ENCODE measurements at places on chromosomes 6 and 20.
A peak's percentile ranks its signal among the peaks of the same experiment; 100 is the strongest.

- no peak for DNase-seq
Observed at GRCh38 chr20:45518282-45518681, 2.9 kb upstream of the SPINT3 start.

DNA sequence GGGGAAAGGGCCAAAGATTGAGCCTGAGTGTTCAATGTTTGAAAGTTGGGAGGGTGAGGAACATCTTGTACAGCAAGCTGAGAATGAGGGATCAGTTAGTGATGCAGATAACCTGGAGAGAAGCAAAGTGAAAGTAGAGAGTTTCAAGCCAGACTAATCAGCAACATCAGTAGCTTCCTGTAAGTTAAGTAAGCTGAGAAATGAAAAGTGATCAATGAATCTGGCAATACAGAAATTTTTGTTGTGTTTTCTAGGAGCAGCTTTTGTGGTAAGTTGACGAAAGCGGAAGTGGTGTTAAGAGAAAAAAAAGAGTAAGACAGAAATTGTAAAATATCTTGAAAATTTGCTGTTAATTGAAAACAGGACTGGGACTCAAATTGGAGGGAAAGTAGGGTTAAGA is 855.5 kb upstream of the MAP3K7 start:
- DNase-seq: no peak

- DNase-seq: no peak
Observed at GRCh38 chr6:378958-379409, 12.6 kb upstream of the IRF4 start.

DNA sequence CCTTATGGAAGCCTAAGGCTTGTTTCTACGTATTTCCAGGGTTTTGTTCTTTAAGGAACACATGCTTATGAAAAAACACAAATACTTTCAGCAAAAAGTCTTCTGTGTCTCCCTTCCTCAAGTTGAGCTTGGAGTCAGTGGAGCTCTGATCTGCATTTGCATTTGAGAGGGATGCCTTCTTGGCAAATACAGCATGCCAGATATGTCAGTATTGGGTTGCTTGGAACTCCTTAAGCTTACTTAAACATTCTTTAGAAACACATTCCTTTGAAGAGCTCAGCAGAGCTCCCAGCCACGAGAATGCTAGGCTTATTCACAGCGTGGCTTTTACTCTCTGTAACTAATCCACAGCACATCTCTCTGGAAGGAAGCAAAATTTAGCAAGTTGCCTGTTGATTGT is 68.3 kb downstream of the ANKRD6 start:
- DNase-seq: no peak

GRCh38 chr6:79632580-79632979 is 1.5 kb downstream of the SH3BGRL2 start:
- no peak for DNase-seq

DNA sequence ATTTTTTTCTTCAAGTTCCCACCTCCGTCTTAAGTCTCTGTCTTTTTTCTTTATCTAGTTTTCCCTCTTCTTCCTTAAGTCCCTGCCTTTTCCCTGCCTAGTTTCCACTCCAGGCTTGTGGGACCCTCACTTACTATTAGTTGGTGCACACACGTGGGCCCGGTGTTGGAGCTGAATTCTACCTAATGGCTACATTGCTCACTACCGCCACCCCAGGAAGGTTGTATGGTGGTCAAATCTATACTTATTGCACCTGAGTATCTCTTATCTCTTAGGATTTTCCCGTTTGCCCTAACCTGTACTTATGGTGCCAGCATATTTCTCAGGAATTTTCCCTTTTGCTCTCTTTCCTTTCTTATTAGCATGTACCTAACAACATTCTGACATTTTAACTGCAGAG is 692.8 kb downstream of the EPM2A start:
- no peak for DNase-seq

GRCh38 chr6:163823577-163823976 is 409.1 kb downstream of the QKI start:
- DNase-seq: no peak

DNA sequence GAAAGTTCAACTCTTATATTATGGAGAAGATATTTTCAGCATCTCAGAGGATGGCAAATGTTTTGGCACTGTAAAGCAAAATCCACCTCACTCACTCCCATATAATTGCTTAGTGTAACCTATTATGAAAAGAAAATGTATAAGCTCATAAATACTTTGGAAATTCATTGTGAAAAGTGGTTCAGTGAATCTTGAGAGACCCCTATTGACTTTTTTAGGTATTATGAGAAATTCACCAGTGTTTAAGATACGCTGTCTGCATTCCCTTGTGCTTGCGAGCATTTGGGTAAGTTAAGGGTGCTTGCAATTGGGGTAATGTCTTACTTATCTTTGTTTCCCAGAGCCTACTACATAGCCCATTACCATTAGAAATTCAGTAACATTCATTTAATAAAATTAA is 66.3 kb upstream of the BMP5 start:
- DNase-seq: no peak

DNA sequence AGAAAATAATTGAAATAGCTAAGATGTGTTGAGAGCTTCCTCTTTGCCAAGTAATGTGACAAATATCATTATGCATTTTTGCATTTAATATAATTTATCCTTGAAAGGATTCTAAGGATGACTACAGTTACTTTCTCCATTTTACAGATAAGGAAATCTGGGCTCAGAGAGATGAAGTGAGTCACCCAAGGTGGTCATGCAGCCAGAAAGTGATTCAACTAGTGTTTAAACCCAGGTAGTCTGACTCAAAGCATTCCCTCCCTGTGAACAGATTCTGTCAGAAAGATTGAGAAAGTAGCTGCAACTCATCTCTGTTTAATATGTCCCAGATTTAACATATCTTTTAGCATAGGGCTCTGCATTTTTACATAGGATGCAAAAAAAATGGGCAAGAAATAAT is 28.1 kb downstream of the NRSN1 start:
- no peak for DNase-seq

DNA sequence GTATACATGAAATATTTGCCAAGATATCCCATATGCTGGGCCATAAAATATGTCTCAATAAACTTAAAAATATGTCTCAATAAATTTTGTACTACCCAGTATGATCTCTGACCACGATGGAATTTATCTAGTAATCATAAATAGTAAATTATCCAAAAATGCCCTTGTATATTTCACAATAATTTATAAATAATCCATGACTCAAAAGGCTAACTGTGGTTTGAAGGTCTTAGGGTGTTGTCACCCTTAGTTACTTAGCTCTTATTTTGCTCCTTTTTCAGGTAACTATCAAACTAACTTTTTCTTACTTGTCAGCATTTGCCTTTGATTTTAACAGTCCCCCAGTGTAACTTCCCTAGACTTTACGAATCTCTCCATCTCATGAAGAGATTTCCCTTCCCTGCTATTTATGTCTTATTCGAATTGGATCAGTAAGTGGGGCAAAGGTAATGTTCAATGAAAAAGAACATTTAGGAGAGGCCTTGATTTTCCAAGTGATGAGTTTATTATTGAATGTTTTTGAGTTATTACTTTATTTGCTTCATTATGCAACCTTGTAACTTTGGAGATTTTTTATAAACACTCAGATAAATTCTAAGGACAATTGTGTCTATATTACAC is 109.0 kb upstream of the THBS2 start:
- DNase-seq: no peak

GRCh38 chr6:104711371-104711770 is 148.3 kb downstream of the HACE1 start:
- DNase-seq: no peak

DNA sequence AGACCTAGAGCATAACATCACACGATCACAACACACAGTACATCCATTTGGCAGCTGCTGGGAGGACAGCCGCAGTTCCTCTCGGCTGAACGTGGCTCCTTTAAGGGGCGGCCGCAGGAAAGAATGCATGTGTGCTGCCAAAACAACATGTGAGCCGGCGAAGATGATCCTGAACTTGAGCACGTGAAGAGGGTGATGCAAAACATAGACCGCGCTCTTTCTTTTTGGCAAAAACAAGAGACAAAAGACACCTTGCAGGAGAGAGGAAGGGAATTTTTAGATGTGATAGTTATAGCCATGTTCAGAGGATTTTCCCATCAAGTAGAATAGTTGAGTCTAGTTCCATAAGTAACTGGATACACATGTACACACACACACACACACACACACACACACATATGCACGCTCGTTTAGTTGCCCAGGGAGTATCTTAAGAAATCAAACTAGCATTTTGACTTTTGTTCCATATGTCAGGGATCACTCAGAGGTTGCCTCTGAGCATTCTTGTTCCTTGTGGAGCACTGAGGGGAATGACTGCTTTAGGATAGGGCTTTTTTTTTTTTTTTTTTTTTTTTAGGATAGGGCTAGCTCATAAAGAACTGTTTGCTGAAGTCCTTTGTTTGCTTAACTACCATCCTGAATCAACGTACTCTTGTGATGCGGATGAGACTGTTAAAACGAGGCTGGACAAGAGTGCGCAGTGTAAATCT is 21.7 kb upstream of the RANBP9 start:
- DNase-seq: peak; percentile 75

DNA sequence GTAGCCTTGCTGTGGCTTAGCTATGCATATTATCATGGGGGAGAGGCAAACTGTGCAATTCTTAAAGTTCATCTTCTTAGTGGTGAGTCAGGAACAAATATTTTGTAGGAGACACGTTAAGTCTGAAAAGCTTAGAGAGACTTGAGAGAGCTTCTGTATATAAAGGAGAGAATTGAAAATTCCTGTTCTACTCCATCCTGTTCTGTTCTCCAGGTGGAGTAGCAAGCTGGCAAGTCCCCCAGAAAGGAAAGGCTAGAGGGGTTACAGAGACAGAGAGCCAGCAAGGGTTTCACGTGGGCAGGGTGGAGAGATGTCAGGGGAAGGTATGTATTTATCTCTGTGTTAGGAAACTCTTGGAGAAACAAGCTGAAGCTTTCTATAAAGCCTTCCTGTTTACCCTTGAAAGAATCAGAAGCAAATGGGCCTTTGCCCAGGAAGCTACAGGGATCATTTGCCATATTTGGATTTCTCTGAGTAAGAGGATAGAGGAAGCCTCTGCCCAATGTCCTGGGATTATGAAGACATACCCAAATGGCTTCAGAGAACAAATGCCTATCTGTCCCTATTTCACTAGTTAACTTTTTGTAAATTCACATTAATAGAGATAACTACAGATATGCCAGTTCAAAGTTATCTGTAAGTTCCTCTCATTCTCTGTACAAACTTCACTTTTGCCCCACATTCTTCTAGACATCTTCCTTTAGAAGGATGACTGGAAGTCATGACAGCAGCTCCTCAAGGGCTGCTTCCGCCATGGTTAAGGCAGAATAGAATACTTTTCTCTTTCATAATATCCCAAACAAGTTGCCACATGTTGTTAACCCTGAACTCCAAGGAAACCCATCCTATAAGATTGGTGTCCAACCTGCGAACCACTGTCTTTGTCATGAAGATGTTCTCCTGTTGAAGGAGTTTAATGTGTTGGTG is 126.7 kb upstream of the NEDD9 start:
- DNase-seq: no peak

DNA sequence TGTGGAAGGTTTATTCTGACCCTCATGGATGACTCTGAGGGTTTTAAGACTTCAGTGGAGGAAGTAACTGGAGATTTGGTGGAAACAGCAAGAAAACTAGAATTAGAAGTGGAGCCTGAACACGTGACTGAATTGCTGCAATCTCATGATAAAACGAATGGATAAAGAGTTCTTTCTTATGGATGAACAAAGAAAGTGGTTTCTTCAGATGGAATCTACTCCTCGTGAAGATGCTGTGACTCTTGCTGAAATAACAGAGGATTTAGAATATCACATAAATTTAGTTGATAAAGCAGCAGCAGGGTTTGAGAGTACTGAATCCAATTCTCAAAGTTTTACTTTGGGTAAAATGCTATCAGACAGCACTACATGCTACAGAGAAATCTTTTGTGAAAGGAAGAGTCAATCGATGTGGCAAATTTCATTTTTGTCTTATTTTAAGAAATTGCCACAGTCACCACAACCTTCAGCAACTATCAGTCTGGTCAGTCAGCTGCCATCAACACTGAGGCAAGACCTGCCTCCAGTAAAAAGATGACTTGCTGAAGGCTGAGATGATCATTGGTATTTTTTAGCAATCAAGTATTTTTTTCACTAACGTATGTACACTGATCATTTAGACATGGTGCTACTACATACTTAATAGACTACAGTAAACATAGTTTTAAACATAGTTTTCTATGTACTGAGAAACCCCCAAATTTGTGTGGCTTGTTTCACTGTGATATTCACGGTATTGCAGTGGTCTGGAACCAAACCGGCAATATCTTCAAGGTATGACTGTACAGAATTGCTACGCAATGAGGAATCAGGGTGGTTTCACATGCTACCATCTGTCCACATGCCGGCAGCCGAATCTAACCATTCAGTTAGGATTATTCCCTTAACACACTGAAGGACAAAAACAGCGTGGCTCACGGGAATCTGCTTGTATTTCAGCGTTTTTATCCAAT is 149.0 kb downstream of the MYB start:
- DNase-seq: no peak

GRCh38 chr6:26600759-26601158 is 4.0 kb downstream of the ABT1 start:
- no peak for DNase-seq

- DNase-seq: no peak
Observed at GRCh38 chr6:4346659-4347333, 211.4 kb upstream of the ECI2 start.

- DNase-seq: no peak
Observed at GRCh38 chr6:112106562-112106961, 19.2 kb downstream of the FAM229B start.

DNA sequence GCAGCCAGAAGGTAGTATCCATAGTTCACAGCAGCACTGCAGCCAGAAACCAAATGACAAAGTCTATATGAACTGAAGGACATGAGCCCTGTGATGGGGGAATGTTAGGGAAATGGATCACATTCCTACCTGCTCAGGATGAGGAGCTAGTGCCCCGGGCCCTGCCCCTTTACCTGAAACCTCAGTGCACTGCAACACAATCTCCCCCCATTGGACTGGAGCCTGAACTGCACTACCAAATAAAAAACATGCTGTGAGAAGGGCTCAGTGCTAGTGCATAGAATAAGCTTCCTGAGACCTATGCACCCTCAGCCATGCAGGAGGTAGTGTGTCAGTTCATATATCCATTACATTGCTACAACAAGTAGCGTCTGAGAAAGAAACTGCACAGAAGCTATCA is 477.8 kb downstream of the HACE1 start:
- DNase-seq: no peak

DNA sequence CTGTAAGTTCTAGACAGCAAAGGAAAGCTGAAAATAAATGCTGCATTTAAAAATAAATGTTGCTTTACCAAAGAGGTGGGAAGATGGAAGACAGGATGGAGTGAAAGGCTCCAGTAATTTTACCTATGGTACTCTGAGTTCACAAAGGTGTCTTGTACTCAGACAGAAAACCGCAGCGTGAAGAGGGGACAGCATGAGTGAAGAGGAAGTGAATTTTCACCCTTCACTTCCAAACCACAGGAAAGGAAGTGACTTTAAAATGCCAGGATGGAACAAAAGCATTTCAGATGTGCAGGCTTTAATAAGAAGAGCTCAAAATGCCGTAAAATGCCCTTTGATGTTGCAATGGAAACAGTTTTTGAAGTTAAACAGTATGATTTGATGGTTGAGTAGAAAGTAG is 91.2 kb upstream of the TINAG start:
- DNase-seq: no peak

- DNase-seq: no peak
Observed at GRCh38 chr6:7473805-7474719, 67.4 kb upstream of the DSP start.

- DNase-seq: no peak
Observed at GRCh38 chr20:2761885-2762284, 38.5 kb downstream of the CPXM1 start.
